ENCODE measurements at places on chromosomes 6 and 20. TPM values are rescaled to one million over a fixed set of nuclear protein-coding genes. Genes with fewer than 3 reads are reported as not detected.

The PRSS35 gene
- 0.13 TPM for total RNA-seq

The LPIN3 gene
- 135 TPM for total RNA-seq

DNA sequence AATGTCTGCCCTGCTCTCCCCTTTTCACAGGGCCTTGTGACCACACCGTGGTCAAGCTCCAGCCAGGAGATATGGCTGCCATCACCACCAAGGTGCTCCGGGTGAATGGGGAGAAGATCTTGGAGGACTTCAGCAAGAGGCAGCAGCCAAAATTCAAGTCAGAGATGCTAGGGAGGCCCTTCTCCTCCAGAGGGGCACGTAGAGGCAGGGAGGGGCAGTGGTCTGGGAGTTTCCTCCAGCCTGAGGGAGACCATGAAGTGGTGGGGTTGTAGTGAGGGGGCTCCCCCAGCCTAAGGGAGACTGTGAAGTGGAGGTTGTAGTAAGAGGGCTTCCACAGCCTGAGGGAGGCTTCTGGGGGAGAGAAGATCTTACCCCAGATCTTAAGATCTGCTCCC is 4.0 kb downstream of the DXO start:
- no peak for DNase-seq

DNA sequence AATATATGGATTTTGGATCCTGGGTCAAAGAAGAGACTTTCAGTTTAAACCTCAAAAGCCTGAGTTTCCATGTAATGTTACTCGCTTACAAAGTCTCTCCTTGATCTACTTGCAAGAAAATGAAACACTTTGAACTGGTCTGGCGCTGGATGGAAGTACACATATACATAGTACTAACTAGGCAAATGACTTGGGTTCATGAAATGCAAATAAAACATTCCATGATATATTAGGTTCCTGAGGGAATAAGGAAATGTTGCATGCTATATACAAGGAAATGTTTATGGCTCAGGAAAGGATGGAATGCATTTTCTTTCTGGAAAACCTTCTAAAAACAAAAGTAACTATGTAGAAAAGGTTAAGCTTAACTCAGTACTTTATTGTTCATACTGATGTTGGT is 11.4 kb upstream of the TXLNB start:
- no peak for DNase-seq

DNA sequence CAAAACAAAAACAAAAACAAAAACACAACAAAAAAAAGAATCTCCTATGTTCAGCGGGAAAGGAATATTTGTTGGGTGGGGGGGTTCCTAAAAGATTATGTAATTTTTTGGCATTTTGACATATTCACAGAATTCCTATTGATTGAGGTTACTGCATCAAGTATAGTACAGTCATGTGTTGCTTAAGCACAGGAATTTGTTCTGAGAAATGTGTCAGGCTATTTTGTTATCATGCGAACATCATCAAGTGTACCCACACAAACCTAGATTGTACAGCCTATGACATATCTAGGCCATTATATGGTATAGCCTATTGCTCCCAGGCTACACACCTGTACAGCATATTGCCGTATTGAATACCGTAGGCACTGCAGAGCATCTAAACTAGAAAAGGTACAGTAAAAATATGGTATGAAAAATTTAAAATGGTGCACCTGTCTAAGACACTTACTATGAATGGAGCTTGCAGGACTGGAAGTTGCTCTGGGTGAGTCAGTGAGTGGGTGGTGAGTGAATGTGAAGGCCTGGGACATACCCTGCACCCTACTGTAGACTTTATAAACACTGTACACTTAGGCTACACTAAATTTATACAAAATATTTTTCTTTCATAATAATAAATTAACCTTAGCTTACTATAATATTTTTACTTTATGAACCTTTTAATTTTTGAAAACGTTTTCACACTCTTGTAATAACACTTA is 110.6 kb downstream of the CDKAL1 start:
- DNase-seq: no peak

GRCh38 chr6:148598724-148599123 is 148.1 kb upstream of the UST start:
- no peak for DNase-seq

DNA sequence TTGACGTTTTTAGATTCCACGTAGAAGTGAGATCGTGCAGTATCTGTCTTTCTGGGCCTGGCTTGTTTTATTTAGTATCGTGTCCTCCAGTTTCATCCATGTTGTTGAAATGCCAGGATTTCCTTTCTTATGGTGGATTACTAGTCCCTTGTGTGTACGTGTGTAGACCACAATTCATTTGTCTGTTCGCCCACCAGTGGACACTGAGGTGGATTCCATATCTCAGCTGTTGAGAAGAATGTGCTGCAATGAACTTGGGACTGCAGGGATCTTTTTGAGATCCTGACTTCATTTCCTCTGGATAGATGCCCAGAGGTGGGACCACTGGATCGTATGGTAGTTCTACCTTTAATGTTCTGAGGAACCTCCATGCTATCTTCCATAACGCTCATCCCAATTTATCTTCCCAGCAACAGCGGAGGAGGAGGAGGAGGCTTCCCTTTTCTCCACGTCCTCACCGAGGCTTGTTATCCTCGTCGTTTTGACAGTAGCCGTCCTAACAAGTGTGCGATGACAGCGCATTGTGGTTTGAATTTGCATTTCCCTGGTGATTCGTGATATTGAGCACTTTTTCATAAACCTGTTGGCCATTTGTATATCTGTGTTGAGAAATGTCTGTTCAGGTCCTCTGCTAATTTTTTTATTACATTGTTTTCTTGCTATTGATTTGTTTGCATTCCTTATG is 62.4 kb downstream of the CDH4 start:
- no peak for DNase-seq

DNA sequence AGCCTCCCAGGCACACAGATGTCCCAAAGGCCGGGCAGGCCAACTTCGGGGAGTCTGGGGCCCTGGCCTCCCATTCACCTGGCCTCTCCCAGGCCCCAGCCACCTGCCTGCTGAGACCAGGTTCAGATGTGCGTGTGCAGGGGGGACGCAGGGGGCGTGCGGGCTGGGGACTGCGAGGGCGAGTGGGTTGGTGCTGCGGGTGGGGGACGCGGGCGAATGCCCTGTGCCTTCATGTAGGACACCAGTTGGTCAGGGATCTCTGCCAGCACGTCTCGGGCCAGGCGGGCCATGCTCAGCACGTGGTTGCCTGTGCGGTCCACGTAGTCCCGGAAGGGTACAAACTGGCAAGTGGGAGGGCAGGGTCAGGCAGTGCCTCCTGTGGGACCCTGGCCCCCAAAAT is 44.5 kb downstream of the RAB44 start:
- no peak for DNase-seq

- DNase-seq: no peak
Observed at GRCh38 chr20:289693-290083, 862 bp downstream of the C20orf96 start.

- DNase-seq: no peak
Observed at GRCh38 chr6:134574491-134574890, 256.6 kb upstream of the SGK1 start.

The VGLL2 gene
- not detected for total RNA-seq

GRCh38 chr6:57267586-57268293 is 45.6 kb upstream of the RAB23 start:
- no peak for DNase-seq

DNA sequence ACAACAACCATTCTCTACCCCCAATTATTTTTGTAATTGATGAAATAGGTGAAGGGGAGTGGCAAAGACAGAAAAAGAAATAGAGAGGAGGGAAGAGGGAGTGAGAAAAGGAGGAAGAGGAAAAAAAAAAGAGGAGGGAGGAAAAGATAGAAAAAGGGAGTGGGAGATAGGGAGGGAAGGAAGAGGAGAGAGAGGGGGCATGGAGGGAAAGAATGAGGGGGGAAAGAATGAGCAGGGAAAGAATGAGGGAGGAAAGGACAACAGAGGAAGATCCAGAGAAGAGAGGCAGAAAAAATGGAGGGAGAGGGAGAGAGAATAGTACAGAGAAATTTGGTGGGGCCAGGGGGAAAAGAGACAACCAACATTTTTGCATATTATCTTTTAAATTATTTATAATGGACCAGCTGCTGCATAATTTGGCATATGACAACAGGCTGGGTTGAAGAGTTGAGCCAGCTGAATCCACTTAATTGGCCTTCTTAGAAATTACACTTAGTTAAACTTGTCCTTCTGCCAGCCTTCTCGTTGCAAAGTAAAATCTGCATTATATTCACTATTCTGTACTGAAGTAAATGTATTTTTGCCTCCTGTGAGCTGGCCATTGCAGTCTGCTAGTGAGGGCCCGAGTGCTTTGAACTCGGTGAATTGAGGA is 101.0 kb downstream of the ARHGAP18 start:
- no peak for DNase-seq
